Stimulated activated CD4-positive, alpha-beta T cell treated with anti-CD3 and anti-CD28 coated beads, TNF-alpha, amount 100 ng/mL, for 1 hour (primary cell): ENCODE measurements at places on chromosomes 7 and 10.
A peak's percentile ranks its signal among the peaks of the same experiment; 100 is the strongest.

DNA sequence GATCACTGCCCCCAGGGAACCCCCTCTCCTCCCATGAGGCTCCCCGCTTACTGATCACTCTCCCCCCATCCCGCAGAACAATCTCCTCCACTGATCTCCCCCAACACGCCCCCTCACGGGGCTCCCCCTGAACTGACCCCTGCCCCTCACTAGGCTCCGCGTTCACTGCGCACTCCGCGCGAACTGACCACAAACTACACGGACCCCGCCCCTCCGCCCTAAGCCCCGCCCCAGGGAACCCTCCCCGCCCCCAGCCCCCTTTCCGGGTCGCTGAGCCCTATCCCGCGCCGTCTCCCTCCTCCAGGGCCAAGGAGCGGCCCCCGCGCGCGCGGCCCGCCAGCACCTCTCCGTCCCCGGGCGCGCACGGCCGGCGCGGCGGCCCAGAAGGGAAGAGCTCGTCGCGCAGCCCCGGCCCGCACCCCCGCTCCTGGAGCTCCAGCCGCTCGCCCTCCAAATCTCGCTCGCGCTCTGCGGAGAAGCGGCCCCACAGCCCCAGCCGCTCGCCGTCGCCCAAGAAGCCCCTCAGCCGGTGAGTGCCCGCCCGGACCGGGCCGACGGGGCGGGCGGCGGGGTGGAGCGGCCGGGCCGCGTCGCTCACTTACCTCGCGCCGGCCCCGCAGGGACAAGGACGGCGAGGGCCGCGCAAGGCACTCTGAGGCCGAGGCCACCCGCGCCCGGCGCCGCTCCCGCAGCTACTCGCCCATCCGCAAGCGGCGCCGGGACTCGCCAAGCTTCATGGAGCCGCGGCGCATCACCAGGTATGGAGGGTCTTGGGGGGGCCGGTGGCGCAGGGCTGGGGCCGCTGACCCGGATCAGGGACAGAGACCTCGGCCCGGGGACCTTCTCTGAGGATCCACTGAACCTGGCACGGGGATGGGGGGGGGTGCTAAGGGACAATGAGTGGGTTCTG, 19.9 kb upstream of the HSPB1 start:
- no peak for DNase-seq

GRCh38 chr7:45982907-45983719, 62.0 kb upstream of the IGFBP3 start:
- DNase-seq: no peak

- no peak for DNase-seq
Measured at GRCh38 chr7:155229548-155230168, 68.0 kb upstream of the INSIG1 start.

DNA sequence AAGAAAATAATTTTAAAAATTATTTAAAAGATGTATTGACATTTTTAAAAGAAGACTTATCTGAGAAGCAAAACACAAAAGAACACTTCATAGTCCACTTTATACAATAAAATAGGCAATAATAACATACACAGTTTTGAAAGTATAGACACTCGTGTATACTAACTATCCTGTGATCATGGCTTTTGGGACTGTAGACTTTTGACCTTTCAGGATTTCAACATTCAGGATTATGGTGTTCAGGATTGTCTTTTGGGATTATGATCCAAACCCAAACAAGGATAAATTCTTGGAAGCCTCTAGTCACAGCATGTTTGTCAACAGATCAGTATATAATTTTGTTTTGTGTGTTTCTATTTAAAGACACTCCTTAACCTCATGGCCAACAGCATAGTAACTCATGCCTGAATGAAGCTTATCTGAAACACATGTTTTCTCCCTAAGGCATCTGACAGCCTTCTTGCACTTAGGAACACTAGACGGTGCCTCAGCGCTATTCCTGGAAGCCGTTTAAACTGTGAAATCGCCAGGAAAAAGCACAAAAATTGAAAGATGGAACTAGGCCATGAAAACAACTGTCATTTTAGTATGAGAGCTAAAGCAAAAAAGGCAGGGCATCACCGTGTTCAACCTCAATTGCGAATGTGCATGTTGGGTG, 29.9 kb downstream of the GSAP start:
- no peak for DNase-seq

- DNase-seq: no peak
Measured at GRCh38 chr7:27207348-27207985, 7.6 kb upstream of the HOXA13 start.

- peak; percentile 18 for DNase-seq
Measured at GRCh38 chr7:55280031-55280454, 85.1 kb upstream of the LANCL2 start.

DNA sequence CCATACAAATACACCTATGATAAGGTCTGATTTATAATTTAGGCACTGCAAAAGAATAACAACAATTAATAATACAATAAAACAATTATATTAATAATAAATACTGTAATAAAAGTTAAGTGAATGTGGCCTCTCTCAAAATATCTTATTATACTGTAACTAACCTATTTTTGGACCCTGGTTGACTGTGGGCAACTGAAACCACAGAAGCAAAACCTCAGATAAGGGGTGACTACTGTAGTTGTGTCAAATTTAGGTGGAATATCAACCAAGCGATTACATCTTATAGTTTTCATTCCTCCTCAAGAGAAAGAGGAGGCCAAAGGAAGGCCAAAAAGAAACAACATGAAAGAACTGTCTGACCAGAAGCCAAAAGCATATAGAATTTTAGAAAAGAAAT, 103.9 kb downstream of the SKAP2 start:
- DNase-seq: no peak

GRCh38 chr7:32846630-32847225, 44.8 kb downstream of the KBTBD2 start:
- peak; percentile 88 for DNase-seq

- no peak for DNase-seq
Measured at GRCh38 chr7:112232212-112232978, 25.9 kb downstream of the ZNF277 start.

- DNase-seq: no peak
Measured at GRCh38 chr7:88216276-88216675, 3.6 kb downstream of the SRI start.

DNA sequence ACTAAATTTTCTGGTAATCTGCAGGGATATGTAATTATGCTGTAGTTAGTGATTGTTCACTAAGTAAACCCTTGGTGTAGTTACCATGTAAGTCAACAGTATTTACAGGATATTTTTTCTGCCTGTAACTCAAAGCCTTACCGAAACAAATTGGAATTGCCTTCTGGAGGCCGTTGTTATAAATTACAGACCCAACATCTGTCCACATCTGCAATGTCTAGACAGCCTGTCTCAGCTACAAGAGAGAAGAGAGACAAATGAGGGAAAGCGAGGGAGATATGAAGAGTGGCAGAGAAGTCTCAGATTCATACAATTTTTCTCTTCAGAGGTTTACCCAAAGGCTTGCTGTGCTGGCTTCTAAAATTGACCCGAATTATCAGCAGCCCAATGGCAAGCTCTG, 23.7 kb upstream of the BTRC start:
- DNase-seq: no peak

- no peak for DNase-seq
Measured at GRCh38 chr10:55668326-55668922, 692.6 kb downstream of the ZWINT start.

DNA sequence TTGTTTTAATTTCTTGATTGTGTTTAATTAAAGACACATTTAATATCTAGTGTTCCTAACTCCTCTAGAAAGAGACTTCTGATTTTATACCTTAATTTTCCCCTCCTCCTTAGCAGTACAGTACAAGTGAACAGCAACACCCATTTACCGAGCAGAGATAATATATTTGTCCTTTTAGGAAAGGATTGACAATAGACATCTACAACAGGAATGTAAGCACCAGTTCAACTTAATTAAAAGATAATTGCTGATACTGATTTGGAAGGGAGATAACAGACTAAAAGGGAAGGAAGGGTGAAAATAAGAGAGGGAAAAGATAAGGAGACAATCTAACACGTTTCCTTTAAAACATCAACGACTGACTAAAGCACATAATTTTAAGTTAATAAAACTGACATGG, 119.3 kb downstream of the SRPK2 start:
- DNase-seq: no peak

DNA sequence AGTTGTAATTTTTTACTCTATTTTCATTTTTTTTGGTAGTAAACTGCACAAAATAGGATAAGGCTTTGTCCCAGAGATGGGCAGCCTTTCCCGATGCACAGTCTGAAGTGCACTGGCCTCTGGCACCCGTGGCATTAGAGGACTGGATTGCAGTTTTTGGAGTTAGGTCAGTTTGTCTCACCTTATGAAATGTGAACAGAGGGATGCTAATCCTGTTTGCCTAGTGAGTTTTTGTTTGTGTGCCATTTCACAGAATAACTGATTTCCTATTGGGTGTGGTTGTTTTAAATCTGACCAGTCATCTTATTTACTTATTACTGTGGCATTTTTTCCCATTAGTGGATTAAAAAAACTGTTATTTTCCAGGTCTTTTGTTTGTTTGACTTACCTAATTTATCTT, 109.5 kb upstream of the GATA3 start:
- no peak for DNase-seq

GRCh38 chr10:34853357-34853756, 38.3 kb upstream of the PARD3 start:
- DNase-seq: no peak

GRCh38 chr7:45918556-45918955, 2.5 kb downstream of the IGFBP3 start:
- no peak for DNase-seq

DNA sequence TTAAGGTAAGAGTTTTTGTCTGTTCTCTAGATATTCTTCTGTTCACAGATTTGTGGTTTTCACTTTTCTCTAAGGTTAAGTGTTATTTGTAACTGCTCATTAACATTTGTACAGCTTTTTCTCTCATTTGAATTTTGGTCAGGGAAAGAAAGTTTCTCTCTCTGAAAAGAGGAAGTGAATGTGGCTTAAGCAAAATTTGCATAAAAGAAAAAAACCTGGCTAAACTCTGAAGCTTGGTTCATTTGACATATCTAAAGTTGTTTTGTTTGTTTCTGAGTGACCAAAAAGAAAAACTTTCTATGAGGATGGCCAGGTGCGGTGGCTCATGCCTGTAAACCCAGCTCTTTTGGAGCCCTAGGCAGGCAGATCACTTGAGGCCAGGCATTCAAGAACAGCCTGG, 22.0 kb upstream of the SLC26A4 start:
- DNase-seq: no peak

DNA sequence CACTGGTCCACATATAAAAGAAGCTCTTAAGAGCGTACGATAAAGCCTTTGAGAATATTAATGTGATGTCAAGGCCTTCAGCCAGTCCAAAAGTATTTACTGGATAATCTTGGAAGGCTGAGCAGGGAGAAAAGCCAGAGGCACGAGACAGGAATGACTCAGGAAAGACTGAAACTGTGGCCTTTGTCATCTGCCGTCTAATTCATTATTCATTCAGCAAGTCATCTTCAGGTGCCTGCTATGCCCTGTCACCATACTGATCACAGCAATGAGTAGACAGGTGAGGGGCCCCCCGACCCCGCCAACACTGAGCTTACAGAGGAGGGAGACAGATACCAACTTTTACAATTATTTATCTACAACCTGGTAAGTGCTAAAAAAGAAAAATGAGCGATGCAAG, 78.9 kb downstream of the VOPP1 start:
- DNase-seq: no peak

GRCh38 chr10:101354328-101355071, 535 bp downstream of the BTRC start:
- DNase-seq: peak; percentile 5

- no peak for DNase-seq
Measured at GRCh38 chr7:137999496-138000080, 2.3 kb downstream of the CREB3L2 start.

DNA sequence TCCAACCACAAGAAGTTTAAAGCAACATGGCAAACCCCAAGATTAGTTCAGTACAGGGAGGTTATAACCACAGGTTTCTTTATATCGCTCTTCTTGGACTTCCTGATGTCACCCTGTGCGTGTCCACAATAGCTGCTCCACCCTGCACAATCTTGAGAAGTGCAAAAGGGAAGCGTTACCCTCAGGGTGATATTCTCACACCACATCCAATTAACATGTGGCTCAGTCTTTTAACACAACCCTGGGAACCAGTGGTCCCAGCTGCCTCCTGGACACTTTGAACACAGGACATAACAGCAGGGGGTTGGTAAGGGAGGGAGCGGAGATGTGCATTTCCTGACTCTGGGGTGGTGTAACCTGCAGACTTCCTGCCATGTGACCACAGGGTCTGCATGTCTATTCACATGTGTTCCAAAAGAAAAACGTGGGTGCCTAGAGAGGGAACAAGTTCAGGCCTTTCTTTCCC, 64.6 kb downstream of the GSAP start:
- DNase-seq: no peak

- no peak for DNase-seq
Measured at GRCh38 chr10:102312683-102313082, 67.4 kb downstream of the GBF1 start.

DNA sequence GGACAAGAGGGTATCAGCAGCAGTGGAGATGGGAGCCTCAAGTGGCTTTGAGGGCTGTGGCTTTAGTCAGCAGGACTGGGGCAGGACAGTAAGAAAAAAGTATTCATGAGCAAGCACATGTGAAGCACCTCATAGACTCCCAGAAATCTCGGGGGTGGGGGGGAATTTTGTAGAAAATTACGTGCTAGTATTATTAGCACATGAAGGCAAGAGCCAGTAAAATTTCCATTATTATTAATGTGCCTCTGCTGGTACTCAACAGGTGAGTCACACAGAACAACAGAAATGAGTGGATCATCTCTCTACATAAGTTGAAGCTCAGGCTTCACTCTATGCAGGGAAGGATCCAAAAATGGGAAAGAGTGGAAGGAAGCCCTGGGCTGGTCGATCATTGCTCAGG, 114.5 kb downstream of the MYOF start:
- no peak for DNase-seq

- no peak for DNase-seq
Measured at GRCh38 chr7:146008293-146008692, 108.3 kb upstream of the CNTNAP2 start.

DNA sequence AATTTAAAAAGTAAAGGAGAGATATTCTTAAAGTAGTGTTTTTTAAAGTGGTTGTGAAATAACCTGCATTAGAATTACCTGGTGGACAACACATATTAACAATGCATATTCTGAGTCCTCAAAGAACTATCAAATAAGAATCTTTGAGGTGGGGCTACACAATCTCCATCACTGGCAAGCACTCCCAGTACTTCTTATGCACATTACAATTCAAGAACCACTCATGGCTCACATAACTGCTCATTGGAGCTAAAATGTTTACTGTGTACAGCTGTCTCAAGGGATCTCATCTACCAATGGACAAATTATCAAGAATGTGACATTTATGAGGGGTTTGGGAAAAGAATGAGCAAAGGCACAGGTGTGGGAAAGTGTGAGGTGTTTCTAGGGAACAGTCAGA, 692.0 kb downstream of the PHTF2 start:
- DNase-seq: no peak
